C1 segment of cervical spinal cord (tissue), 14 donors: ENCODE measurements at places on chromosomes 1 and 21.

DNA sequence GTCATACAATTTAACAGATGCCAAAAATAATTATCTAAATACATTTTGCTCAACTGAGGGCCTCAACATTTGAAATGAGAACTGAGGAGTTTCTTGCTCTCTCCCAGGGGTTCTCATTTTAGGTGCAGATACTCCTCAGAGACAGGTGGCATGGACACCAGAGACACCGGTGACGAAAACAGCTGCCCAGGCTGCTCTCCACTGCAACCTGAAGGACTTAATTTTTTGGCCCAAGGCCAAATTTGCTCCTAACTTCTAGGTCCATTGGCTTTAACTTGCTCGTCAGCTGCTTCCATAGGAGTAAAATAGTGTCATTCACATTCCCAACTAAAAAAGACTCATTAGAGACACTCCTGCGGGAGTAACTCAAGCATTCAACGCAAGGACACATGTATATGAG, 87.0 kb downstream of the NRIP1 start:
- DNase-seq: no peak

GRCh38 chr1:11283151-11283550, 10.2 kb downstream of the UBIAD1 start:
- no peak for DNase-seq

DNA sequence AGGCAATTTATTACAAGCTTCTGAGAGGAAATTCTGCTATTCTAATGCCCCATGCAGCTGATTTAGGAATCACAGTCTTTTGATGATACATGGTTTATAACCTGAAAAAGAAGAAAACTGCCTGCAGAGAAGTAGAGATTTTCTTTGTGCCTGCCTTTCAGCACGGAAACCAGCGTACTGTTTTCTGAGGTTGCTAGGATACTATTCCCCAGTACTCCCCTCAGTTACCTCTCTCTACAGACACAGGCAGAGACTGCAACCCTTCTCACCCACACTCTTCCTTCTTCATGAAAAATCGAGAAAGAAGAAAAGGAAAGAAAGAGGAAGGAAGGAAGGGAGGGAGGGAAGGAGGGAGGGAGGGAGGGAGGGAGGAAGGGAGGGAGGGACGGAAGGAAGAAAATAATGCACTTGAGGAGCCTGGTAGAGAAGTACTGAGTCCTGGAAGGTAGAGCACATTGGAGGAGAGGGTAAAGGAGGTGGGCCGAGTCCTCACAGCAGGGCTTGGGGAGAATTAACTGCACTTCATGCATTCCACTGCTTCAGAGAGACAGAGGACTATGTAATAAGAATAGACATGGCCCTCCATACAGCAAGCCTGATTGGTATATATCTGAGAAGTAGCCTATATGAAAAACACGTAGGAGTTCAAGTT, 21.9 kb downstream of the RGS2 start:
- DNase-seq: no peak

DNA sequence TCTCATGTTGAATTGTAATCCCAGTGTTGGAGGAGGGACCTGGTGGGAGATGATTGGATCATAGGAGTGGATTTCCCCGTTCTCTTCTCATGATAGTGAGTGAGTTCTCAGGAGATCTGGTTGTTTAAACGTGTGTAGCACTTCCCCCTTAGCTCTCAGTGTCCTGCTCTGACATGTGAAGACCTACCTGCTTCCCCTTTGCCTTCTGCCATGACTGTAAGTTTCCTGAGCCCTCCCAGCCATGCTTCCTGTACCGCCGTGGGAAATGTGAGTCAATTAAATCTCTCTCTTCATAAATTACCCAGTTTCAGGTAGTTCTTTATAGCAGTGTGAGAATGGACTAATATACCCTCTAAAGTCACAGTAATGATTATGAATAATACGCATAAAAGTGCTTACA, 248.4 kb upstream of the LRRC7 start:
- no peak for DNase-seq

DNA sequence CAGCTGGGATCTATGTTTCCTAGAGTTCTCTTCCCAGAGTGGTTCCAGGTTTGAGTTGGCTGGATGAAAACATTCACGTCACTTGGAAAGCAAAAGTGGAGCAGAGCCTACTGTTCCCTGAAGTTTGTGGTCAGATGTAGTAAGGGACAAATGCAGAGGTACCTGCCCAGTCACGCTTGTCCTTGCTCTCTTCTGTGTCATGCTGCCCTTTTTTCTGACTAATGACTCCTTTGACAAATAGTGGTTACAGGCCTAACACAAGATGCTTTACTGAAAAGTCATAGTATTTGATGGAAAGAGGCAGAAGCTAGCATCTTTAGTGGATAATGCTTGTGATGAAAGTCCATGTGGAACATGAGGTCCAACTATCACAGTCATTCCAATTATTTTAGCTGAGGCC, 881.4 kb upstream of the B3GALT2 start:
- no peak for DNase-seq
